ENCODE measurements at places on chromosomes 12 and 14.

GRCh38 chr12:46480316-46480715 is 107.7 kb upstream of the SLC38A2 start:
- DNase-seq: no peak

DNA sequence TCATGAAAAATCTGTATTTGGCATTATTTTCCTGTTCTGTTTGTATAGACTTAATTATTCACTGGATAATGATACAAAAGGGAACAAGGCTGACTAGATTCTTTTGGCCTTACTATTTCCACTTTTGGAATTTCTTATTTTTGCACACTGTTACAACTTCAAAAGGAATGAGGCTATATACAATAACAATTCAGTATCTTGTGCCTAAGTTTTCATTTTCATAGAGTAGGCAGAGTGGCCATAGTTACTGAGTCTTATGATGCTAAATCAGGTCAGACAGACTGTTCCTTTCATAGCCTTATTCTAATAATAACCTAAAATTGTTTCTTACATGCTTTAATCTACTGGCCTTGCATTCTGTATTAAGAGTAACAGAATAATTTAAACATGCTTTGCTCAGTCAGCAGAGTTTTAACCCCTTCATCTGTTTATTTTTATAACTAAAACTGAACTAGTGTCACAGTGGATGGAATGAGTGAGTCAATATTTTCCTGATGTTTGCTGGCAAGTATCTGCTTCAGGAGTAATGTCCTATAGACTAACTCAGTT is 10.5 kb downstream of the TTC8 start:
- DNase-seq: no peak

- DNase-seq: no peak
Observed at GRCh38 chr12:130847112-130847511, 8.1 kb upstream of the STX2 start.

GRCh38 chr12:117098361-117099217 is 627 bp downstream of the TESC start:
- no peak for DNase-seq

DNA sequence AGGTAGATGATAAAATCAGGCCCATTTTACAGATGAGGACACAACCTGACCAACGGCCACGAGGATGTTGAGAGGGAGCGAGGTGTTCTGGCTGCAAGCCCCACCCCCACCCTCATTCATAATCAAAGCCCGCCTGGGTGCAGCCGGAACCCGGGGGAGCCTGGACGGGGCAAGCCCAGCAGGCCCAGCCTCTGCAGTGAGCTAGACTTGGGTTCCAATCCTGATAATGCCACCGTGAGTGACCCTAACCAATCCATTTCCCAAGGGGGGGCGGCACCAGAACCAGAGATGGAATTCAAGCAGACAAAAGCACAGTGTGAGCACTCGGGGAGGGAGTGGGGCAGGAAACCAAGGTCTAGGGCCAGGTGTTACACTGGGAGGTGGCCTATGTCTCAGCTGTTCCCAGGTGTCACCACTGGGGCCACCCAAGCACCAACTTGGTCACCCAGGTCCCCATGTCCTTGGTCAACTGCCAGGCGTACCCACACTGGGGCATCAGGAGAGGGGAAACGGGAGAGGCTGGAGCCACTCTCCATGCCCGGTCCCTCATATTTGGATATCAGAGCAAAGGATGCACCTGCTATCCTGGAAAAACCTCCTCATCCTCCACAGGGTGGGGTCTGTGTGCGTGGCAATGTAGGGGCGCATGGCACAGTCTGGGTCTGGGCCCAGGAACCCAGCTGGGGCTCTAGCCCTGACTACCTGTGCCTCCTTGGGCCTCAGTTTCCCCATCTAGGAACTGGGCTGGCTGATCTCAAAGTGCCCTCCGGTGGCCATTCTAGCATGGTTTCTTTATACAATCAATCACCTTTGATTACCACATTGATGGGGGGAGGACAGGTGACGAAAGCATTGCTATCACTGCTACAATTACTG is 58.4 kb downstream of the FAM222A start:
- no peak for DNase-seq

GRCh38 chr12:116262741-116263140 is 14.8 kb downstream of the MED13L start:
- DNase-seq: no peak

DNA sequence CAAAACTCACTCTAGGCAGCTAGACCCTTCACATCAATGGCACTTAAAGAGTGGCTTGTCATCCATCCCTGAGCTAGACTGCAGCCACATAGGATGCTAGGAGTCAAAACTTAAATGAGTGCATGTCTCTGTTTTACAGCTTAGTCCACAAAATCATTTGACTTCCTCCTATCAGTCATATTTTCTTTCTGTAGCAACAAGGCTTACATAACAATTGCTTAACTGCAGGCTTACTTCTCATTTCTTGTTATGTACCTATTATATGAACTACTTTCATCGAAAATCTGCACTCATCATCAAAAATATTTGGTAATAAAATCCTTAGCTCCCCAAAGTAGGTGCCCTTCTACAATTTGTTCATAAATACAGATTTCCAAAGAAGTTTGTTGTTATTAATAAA is 30.1 kb downstream of the CLEC1A start:
- DNase-seq: no peak

- no peak for DNase-seq
Observed at GRCh38 chr12:39627914-39628313, 8.3 kb upstream of the ABCD2 start.

GRCh38 chr12:65464930-65465329 is 186.4 kb downstream of the MSRB3 start:
- DNase-seq: no peak

DNA sequence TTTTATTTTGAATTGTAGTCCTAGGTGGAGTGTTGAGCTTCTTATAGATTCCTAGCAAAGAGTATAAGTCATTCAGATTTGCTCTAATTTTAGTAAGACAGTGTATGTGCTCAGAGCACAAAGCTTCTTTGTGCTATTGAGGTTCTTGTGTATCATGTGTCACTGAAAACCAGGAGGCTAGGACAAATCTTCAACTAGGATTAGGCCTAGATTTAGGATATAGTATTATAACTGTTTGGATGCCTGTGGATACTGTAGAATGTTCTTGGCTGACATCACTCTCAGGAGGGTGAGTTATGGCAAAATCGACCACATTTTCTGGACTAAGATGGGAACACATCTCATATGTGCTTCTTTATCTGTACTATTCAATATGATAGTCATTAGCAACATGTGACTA is 86.5 kb downstream of the DHRS2 start:
- no peak for DNase-seq

DNA sequence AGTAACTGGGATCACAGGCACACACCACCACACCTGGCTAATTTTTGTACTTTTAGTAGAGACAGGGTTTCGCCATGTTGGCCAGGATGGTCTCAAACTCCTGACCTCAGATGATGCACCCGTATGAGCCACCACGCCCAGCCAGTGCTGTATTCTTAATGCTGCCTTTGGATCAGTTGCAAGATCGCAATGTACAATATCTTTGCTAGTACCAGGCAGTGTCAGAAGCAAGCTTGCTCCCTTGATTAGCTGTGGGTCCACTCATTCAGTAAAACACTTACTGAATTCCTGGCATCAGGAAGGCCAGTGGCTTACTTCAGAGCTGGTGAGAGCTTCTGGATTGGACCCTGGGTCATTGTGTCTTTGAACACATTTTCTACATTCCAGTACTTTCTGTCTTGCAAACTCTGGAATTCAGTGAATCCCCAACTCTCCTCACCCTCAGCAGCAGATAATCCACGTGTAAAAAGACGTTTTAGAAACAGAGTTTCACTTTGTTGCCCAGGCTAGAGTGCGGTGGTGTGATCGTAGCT is 1183.7 kb downstream of the AACS start:
- no peak for DNase-seq

DNA sequence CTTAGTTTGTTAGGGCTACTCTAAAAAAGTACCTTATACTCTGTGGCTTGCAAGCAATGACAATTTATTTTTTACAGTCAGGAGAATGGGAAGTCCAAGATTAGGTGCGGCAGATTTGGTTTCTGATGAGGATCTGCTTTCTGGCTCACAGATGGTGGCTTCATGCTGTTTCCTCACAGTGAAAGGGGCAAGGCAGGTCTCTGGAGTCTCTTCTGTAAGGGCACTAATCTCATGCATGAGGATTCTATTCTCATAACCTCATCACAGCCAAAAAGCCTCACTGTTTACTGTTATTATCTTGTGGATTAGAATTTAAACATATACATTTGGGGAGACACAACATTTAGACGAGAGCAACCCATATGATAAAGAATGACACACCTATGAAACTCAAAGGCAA is 1957.4 kb upstream of the SEL1L start:
- no peak for DNase-seq

DNA sequence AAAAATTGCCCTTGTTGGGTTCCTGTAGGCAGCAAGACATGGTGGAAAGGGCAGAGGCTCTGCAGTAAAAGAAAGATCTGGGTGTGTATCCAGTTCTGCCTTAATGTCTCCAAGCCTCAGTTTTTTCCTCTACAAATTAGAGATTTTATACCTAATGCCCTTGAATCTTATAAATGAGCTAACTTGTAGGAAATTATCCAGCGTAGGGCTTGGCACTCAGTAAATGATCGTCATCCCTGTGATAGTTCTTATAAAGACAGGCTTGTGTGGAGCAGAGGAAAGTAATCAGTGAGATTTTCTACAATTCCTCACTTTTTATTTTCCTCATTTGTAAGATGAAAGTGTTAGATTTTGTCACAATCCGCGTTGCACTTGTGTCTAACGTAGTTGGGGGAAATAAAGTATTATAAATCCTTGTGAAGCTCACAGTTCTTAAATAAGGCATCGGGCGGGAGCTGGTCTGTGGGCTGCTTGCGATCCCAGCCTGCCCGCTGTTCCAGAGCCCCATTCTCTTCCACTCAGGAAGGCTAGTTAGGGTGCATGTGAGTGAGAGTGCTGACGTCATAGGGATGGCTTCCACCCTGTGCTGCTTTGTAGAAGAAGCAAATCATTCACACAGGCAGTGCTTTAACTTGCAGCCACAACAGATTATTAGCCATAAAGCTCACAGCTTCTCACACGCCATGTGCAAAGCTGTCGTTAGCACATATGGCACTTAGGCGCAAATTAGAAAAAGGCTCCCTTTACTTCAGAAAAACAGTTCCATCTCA is 87.6 kb downstream of the EML1 start:
- DNase-seq: no peak

DNA sequence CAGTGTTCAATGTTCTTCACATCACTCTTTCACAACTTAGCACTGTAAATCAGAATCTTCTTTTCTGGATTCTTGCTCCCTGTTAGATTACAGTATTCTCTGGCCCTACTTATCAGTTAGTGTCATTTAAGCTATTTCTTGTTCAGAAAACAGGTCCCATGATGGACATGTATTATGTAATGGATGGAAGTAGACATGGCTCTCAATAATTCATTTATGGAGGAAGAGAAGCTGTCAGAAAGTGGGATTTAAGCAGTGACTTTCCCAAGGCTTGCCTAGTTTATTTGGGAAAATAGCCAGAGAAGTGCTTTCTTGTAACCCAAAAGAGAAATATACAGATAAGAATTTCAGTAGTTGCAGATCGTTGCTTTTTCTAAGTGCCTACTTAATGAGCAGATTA is 1.6 kb downstream of the ERC1 start:
- DNase-seq: no peak

DNA sequence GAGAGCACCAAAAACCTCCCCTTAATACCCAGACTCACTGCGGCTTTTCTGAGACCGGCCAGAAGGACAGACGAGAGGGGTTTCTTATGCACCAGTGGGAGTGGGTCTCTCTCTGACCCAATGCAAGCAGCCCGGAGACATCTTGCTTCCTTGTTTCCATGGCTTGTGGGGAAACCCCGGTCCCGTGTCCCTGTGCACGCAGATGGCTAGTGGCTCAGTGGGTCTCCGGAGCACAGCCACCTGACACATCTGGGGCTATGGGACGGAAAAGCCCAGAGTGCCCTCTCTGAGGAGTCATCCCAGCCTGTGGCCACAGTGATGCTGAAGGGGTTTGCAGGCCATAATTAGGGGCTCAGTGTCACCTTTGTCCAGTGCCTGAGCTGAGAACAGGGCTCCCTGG is 197.6 kb downstream of the PHETA1 start:
- no peak for DNase-seq

DNA sequence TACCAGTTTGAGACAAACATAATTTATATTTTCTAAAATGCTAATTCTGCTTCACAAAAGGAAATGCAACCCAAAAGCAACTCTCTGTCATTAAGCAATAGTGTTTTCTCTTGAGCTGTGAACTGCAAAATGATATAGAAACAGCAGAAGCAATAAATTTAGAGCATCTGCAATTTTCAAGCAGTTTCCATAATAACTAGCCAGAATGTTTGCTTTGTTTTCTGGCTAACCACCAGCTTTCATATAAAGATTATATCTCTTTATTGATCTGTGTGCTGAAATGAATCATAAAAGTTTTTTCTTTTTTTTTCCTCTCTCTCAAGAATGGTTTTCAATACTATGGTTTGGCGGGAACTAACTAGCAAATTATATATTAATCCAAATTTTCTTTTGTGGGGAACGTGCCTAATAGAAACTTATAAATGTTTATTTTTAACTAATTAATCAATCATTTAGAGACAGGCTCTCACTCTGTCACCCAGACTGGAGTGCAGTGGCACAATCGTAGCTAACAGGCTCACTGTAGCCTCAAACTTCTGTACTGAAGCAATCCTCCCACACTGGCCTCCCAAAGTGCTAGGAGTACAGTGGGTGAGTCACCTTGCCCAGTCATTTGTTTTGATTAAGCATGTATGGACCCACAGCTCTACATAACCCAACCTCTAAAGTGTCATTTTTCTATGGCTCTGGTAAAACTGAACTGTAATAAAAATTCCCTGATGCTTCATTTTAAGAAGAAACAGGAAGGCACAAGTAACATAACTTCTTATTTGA is 830.1 kb upstream of the MGAT4C start:
- DNase-seq: no peak

- no peak for DNase-seq
Observed at GRCh38 chr12:91105807-91106206, 5.5 kb downstream of the LUM start.

DNA sequence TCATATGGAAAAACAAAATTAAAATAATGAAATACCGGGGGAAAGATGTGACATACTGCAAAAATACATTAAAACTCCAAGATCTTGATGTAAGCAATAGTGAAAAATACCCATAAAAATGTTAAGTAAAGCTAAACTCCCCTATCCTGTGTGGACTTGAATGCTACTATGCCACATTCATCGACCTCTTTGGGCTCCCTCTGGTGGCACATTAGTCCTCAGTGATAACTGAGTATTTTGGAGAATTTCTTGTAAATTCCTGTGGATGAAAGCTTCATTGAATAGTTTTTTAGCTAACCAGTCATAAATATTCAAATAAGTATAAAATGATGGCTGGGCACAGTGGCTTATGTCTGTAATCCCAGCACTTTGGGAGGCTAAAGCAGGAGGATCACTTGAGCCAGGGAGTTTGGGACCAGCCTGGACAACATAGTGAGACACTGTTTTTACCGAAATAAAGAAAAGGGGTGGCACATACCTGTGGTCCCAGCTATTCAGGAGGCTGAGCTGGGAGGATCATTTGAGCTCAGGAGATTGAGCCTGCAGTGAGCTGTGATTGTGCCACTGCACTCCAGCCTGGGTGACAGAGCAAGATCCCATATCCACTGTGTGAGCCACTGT is 42.4 kb upstream of the SGPP1 start:
- no peak for DNase-seq

- no peak for DNase-seq
Observed at GRCh38 chr14:81324011-81324410, 76.1 kb downstream of the STON2 start.
